ENCODE measurements at places on chromosomes 13 and 19.

DNA sequence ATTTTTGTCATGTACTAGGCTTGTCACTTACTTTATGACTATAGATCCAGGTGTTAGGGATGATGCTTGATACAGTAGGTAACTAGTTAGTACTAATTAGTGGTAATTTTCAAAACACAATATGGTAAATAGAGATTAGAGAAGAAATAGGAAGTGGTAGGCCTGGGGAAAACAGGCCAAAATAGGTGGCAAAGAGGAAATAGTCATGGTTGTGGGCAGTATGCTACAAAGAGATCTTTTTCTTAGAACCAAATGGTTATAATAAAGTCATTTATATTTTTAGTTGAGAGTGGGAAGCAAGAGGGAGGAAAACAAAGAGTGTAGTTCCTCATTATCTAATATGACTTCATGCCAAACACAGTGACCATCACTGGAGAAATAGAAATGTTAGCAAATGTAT lies 9.1 kb upstream of the VWA8 start:
- no peak for DNase-seq

GRCh38 chr13:105346141-105346775 lies 1189.2 kb downstream of the EFNB2 start:
- no peak for DNase-seq

DNA sequence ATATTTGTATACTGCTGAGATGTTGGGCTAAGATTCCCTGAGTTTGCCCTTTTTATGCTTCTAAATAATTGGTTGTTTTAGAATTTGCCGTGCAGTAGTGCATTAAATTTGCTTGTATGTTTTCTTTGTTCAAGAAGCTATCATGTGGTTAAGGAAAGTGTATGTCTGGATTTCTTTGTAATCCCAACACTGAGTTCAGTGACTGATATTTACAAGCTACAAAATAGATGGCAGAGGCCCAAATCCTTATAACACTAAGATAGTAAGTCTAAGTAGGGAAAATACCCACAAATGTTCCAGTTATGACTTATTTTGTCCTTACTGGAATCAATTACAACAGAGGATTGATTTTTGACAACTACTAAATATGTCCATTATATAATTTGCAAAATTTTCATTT lies 435.0 kb upstream of the KLF12 start:
- DNase-seq, result no peak

- DNase-seq, result no peak
These were observed 1.6 kb upstream of the ZBTB7A start for GRCh38 chr19:4068047-4068966.

GRCh38 chr13:107035186-107035585 lies 467.2 kb upstream of the ARGLU1 start:
- DNase-seq, result no peak

GRCh38 chr19:29880498-29881081 lies 61.4 kb upstream of the URI1 start:
- no peak for DNase-seq

- DNase-seq, result no peak
These were observed 2.6 kb downstream of the B3GNT8 start for GRCh38 chr19:41424335-41425173.

DNA sequence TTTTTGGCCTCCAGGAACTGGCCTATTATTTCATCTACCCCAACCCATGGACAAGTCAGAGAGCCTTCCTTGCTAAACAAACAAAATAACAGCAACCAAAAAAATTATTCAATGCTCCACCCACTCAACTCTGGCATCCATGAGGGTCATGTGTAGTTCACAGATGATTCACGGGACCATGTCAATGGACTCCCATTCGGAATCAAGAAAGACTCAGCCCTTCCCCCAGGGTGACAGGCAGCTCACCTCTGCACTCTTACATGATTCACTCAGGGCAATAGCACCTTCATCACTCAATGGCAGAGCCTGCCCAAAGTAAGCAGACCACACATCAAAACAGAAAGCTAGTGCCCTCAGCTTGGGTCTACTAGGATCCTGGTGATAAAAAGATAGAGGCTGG lies 14.3 kb upstream of the SCEL start:
- DNase-seq, result no peak

- no peak for DNase-seq
These were observed 7.6 kb downstream of the EPS8L1 start for GRCh38 chr19:55083004-55083850.

DNA sequence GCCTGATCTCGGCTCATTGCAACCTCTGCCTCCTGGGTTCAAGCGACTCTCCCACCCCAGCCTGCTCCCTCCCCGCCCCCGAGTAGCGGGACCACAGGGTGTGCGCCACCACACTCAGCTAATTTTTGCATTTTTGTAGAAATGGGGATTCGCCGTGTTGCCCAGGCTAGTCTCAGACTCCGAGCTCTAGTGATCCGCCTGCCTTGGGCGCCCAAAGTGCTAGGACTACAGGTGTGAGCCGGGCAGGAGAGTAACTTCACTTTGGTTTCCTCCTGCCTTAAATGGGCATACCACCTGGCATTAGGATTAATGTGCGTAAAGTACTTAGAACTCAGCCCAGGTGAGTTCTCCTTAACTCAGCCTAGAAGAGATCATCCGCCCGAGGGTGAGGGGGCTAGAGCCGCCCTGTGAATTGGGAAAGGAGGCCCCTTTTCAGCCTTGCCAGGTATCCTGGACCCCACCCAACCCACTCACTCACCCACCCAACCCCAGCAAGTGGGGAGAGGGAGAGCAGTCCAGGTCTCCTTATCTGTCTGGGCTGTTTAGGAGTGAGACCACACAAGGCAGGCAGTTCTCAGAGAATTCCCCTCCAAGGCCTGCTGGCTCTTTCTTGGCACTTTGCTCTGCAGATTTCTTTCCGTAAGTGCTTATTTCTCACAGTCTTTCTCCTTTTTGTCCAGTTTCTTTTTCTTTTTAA lies 1.2 kb upstream of the ZFP36 start:
- DNase-seq, result no peak

- DNase-seq, result peak; percentile 58
These were observed 78.2 kb downstream of the RASA3 start for GRCh38 chr13:114054264-114054663.

GRCh38 chr13:100987948-100988347 lies 313.4 kb upstream of the TMTC4 start:
- DNase-seq, result no peak

GRCh38 chr19:3700242-3701032 lies at the start of gene PIP5K1C:
Gene PIP5K1C (minus strand): TSS chr19:3700468. CDS start chr19:3700390, 78 bp downstream.
- DNase-seq, result peak; percentile 97

DNA sequence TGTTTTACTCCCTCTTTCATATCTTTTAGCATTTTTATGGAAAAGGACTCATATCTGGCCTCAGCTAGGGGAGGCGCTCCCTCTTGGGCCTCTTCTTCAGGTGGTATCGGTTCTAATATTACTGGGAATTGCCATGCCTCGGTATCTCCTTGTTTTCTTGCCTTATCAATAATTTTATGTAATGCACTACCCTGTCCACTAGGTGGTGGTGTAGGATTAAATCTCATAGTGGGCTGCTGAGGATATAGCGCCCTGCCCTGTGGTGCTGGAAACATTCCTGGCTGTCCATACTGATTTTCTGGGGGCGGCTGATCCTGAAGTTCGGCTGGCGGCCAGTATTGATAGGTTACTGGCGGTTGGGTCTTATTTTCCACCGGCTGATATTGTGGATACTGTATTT lies 35.8 kb downstream of the ZNF420 start:
- DNase-seq, result no peak

DNA sequence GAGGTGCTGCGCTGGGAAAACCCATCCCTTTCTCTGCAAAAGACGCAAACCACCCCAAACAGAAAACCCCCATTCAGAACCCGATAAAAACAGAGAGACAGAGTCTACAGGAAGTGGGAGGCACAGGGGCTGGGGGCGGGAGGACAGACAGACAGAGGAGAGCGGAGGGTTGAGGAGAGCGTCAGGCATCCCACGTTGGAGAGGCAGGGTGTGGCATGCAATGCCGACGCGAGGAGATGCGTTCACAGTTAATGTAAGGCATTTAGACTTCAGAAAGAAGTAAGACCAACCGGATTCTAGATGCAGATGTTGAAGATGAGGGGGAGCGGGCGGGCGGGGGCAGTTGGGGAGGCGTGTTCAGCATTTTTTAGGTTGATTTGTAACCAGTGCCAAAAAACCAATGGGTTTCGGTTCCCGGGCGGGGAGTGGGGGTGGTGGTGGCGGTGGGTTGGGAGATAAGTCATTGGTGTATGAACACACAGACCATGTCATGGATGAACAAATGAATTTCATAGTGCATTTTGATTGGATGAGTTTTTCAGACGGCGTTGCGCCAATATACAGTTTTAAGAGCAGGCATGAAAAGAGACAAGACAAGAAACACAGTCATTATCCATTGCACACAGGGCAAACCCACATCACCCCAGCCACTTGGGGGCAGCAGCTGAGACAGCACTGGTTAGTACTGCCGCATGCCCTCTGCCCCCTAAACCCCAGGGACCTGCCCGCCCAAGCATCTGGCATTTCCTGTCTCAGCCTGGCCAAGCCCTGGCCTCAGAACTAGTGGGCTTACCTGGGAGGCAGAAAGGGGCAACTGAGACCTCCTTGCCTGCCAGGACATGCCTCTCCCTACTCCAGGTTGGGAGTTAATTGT lies 91.3 kb downstream of the IER2 start:
- peak; percentile 71 for DNase-seq

GRCh38 chr13:33537026-33537425 lies 251.5 kb upstream of the STARD13 start:
- DNase-seq, result no peak
